ENCODE measurements at places on chromosomes 7 and 10. TPM values are rescaled to one million over a fixed set of nuclear protein-coding genes. Genes with fewer than 3 reads are reported as not detected.

DNA sequence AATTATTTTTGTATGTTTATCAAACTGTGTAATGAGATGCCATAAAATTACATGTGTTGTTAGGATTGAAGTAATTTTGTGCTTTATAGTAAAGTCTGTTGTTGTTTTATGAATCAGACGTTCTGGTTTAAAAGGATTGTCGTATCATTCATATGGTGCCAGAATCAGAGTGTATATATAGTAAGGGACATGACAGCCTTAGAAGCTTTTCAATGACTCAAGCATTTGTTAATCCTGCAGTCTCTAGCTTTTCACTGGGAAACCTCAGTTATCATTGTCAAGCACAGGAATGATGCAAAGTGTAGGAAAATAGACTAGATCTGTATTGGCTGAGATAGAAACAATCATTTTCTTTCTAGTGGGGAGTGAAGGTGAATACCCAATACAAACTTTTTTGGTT is 57.5 kb downstream of the TRRAP start:
- DNase-seq: no peak
- H3K4me1 ChIP-seq: no peaks in the 10 kb centered on the region
- no peak overlapping the region for H3K27ac ChIP-seq
- H3K4me3 ChIP-seq: no peak overlapping the region

DNA sequence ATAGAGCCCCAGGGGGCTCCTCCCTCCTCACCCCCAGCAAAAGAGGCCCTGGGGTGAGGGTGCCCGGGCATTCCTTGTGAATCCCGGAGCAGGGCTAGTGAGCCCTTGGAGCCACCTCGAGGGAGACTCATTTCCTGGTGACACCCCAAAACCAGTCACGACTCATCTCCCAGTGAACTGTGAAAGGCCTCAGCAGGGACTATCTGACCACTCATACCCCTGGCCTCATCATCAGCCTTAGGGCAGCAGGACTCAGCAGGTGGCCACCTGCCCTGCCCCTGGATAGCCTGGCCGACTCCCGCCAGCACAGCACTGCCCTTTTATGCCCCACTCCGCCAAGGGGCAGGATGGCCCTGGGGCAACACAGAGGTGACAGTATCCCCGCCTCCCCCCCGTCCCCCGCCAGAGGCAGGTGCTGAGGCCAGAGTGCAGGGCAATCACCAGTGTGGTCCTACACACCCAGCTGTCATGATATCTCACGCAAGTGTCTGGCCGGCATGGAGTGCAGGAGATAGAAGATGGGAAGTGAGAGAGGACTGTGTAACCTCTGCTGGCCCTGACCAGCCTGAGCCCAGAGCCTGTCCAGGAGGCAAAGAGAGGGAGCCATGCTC is 3.2 kb downstream of the SNCG start:
- DNase-seq: no peak
- no peak overlapping the region for H3K27ac ChIP-seq

CPA2 gene
- total RNA-seq: 0.29 TPM

GRCh38 chr10:86402283-86402941 is 35.8 kb upstream of the GRID1 start:
- DNase-seq: no peak
- peaks cover 6% of the 10 kb centered on the region for H3K4me1 ChIP-seq
- H3K27ac ChIP-seq: no peak overlapping the region
- H3K36me3 ChIP-seq: peaks cover 4% of the 10 kb centered on the region
- peak overlapping the region; percentile 78 for H3K4me3 ChIP-seq

DNA sequence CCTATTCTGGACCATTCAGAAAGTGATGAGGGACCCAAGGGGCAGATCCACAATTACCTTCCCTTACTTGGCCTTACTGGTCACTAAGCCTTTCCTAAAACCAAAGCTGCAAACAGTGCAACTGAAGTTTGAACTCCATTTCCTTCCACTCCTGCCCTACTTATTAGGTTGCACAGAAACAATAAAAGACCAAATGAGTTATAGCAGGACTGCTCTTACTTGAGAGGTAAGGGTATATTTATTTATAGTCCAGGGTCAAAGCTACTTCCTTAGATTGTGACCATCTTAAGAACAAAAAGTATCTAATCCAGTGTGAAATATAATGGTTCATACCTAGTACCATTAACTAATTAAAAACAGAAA is 27.0 kb downstream of the CDK6 start:
- H3K4me1 ChIP-seq: peaks cover 14% of the 10 kb centered on the region
- no peak for DNase-seq
- H3K27ac ChIP-seq: no peak overlapping the region
- no peaks in the 10 kb centered on the region for H3K27me3 ChIP-seq
- no peaks in the 10 kb centered on the region for H3K36me3 ChIP-seq

- no peak overlapping the region for H3K27ac ChIP-seq
- H3K4me3 ChIP-seq: no peak overlapping the region
- H3K4me1 ChIP-seq: peaks cover 7% of the 10 kb centered on the region
- H3K27me3 ChIP-seq: no peaks in the 10 kb centered on the region
- DNase-seq: no peak
Observed at GRCh38 chr7:114988026-114988425, 66.1 kb downstream of the MDFIC start.

SEPTIN14 gene
- not detected for total RNA-seq

ACBD7 gene
- 22.0 TPM for total RNA-seq

DNA sequence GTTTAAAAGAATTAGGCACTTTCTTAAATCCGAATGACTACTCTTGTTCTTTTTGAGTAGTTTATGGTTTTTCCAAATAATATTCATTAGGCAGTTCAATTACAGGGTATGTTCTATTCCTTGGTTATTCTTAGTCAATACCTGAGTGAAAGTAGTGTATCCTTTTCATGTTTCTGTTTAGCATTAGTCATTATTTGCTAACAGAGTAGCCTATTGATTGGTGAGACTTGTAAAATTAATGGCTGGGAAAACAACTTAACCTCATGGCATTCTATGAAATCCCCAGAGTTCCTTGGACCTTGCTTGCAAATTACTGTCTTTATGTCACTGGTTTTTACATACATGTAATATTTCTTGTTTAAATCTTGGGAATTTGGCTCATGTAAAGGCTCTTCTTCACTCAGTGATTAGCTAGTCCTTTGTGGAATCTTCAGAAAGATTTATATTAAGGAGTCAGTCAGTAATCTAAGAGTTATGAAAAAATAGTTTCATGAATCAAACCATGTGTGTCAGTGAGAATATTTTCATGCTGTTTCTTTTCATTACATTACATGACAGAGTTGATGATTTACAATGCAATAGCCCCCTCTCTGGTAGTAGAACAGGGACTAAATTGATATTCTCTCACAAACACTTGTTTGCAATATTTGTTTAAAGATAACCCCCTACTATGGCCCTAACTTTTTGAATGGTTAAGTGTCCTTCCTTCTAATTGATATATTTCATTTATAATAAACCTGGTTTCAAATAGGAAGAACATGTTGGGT is 81.5 kb upstream of the LRRTM3 start:
- no peak for DNase-seq
- no peak overlapping the region for H3K27ac ChIP-seq
- H3K27me3 ChIP-seq: no peaks in the 10 kb centered on the region

DNA sequence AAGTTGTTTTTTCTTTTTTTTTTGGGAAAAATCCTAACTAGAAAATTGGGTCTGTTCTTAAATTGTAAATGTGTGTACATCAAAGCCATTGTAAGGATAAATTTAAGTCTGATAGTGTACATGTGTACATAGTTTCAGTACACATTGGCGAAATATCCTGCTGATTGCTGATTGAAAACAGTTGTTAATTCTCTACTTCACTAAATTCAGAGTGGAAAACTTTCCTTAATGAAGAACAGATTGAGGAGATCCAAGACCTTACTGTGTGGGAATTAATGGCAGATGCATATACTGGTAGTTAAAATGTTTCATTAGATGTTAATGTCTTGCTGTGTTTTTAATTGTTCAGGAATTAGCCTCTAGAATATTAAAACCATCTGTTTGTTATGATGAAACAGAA is 506.0 kb downstream of the AUTS2 start:
- H3K36me3 ChIP-seq: no peaks in the 10 kb centered on the region
- no peaks in the 10 kb centered on the region for H3K27me3 ChIP-seq
- H3K4me1 ChIP-seq: no peaks in the 10 kb centered on the region
- no peak overlapping the region for H3K27ac ChIP-seq
- no peak for DNase-seq
- H3K4me3 ChIP-seq: no peak overlapping the region

DNA sequence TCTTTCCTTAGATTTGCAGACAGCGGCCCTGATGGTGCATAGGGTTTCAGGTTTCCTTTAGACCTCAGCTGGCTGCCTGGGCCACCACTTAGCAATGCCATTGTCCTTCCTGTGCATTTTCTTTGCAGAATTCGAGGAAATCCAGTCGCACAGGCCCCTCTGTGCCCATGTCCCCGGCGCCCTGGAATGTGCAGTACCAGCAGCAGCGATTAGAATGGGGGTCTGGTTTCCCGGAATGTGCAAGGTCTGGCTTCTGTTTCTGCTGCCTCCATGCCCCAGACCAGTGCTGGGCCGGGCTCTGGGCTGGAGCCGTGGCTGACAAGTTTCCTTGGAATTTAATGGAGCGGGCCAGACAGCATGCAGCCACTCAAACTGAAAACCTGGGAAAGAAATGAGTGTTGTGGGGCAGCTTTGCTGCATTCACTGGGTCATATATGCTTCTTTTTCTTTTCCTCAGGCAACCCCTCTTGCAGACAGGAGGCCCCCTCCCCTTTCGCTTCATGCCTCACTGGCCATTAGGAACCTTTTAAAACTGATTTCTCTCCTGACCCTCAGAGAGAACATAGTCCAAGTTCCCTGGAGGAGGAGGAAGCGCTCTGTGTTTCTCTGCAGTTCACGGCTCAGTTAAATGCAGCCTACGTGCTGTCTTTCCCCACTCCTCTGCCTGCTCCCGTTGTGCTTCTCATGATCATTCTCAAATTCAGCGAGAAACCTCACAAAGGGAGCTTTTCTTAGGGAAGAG is 14.4 kb downstream of the HTRA1 start:
- H3K27ac ChIP-seq: no peak overlapping the region
- peaks cover 11% of the 10 kb centered on the region for H3K4me1 ChIP-seq
- no peaks in the 10 kb centered on the region for H3K27me3 ChIP-seq
- H3K36me3 ChIP-seq: no peaks in the 10 kb centered on the region

- no peaks in the 10 kb centered on the region for H3K4me1 ChIP-seq
- no peaks in the 10 kb centered on the region for H3K36me3 ChIP-seq
- no peak overlapping the region for H3K27ac ChIP-seq
- no peak overlapping the region for H3K4me3 ChIP-seq
Observed at GRCh38 chr10:46301056-46301645, 14.4 kb downstream of the ANTXRL start.

ASIC3 gene
- total RNA-seq: 1.7 TPM

GRCh38 chr10:53093878-53094277 is 321.3 kb upstream of the MBL2 start:
- no peak overlapping the region for H3K27ac ChIP-seq
- peaks cover 27% of the 10 kb centered on the region for H3K36me3 ChIP-seq
- no peak overlapping the region for H3K4me3 ChIP-seq
- H3K4me1 ChIP-seq: no peaks in the 10 kb centered on the region
- H3K27me3 ChIP-seq: no peaks in the 10 kb centered on the region

LRIT1 gene
- not detected for total RNA-seq

DNA sequence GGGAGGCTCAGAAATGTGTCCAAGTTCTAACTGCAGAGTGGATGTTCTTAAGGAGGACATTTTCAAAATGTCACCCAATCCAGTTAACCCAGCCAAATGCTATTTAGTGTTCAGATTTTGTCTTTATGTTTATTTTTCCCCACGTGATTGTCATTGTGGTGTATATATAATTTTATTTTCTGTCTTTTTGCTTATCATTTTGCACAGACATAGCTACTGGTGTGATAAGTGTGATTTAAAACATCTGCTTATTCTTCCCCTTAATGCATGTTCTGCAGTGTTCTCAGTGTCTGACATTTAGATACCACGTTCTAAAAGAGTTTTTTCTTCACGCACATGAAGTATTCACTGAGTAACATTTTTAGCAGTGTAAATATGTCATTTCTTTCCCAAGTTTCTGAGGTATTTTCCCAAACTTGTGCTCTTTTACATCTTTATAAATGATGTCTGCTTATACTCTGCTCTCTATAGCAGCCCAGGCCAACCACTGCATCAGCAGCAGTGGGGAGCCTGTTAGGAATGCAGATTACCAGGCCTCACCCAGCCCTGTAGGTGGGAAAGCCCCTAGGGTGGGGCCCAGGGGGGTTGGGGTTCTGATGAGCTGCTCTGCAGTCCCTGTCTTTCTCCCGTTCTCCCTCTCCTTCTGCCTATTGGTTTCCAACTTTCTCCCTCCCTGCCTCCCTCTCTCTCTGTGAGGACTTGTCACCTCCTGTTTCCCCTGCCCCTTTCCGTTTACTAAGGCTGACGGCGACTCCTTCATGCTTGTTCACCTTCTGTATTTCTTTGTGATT is 20.8 kb downstream of the ADCY1 start:
- H3K36me3 ChIP-seq: no peaks in the 10 kb centered on the region
- H3K27me3 ChIP-seq: no peaks in the 10 kb centered on the region
- H3K4me3 ChIP-seq: no peak overlapping the region
- H3K4me1 ChIP-seq: no peaks in the 10 kb centered on the region
- no peak overlapping the region for H3K27ac ChIP-seq

LAMB1 gene
- total RNA-seq: 75.8 TPM

DNA sequence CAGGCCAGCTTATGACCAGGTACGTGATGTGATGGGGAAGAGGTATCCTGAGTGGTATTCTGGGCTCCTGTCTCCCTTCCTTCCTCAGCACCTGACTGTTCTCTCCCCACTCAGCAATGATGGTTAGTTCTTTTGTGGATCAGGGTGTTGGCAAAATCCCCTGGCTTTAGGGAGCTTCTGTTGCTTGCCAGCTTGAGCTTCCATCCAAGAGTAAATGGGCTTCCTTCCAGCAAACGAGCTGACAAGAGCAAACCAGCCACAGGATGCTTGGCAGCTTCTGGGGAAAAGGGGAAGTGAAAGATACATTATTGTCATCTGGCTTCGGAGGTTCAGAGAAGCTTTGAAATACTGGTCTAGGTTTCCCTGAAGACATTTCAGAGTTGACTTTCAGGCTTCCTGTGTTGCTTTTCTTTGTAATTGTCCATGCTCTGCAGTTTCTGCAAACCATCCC is 5.2 kb downstream of the DUSP5 start:
- DNase-seq: no peak
- H3K27ac ChIP-seq: no peak overlapping the region
- no peaks in the 10 kb centered on the region for H3K27me3 ChIP-seq

ZNF248 gene
- total RNA-seq: 6.4 TPM

DNA sequence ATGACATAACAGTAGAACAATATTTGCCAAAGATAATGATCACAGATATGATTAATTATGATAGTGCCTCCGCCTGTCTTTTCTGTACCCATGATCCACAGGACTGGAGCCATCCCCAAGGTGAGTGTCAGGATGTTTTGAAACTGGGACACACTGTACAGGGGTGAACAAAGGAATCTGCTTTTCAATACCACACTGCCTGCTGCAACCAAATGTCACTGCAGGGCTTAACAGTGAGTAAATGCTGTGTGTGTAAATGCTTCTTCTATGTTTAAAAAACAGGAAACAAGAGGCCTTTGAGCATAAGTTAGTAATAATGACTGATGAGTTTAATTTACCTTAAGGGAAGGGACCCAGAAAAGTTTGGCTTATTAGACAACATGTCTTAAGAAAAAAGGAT is 65.2 kb downstream of the HBP1 start:
- no peaks in the 10 kb centered on the region for H3K27me3 ChIP-seq
- peaks cover 15% of the 10 kb centered on the region for H3K36me3 ChIP-seq
- H3K4me3 ChIP-seq: no peak overlapping the region
- no peak for DNase-seq
- no peak overlapping the region for H3K27ac ChIP-seq

RHEB gene
- total RNA-seq: 109 TPM

All from H9 (cell line).